ENCODE measurements at places on chromosomes 2 and 18. TPM values are rescaled to one million over a fixed set of nuclear protein-coding genes. Genes with fewer than 3 reads are reported as not detected.
A peak's percentile ranks its signal among the peaks of the same experiment; 100 is the strongest.

LIPG gene
- total RNA-seq, result 0.16 TPM

GRCh38 chr2:197159661-197160211, 150.8 kb downstream of the ANKRD44 start:
- peaks cover 29% of the 10 kb centered on the region for H3K36me3 ChIP-seq
- peak overlapping the region; percentile 66 for H3K27ac ChIP-seq
- H3K4me3 ChIP-seq, result no peak overlapping the region

BOLL gene
- total RNA-seq, result not detected

- H3K27me3 ChIP-seq, result peaks cover 7% of the 10 kb centered on the region
- no peaks in the 10 kb centered on the region for H3K4me1 ChIP-seq
- DNase-seq, result no peak
- H3K4me3 ChIP-seq, result no peak overlapping the region
- H3K36me3 ChIP-seq, result no peaks in the 10 kb centered on the region
Measured at GRCh38 chr2:240795454-240795853, 24.6 kb downstream of the KIF1A start.

FNDC4 gene
- 0.14 TPM for total RNA-seq

- peaks cover 2% of the 10 kb centered on the region for H3K27me3 ChIP-seq
- DNase-seq, result no peak
- no peaks in the 10 kb centered on the region for H3K36me3 ChIP-seq
- H3K4me3 ChIP-seq, result no peak overlapping the region
- H3K4me1 ChIP-seq, result peaks cover 32% of the 10 kb centered on the region
Measured at GRCh38 chr2:98012561-98012991, 16.8 kb upstream of the TMEM131 start.

DNA sequence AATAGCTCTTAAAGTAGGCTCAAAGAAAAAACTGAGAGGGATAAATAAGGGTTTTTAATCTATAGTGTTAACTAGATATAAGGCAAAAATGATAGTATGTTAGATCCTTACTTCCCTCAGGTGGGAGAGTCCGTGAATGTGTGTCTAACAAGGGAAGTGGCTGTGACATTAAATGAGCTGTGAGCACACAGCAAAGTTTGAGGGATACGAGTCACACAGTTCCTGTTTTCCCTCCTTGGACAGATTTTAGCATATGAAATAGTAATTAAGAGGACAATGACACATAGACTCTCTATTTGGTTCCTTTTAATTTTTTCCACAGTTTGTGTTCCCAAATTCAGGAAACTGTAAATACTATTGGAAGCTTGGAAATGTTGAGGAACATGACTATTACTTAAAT, 148.4 kb upstream of the CAVIN2 start:
- DNase-seq, result no peak
- no peak overlapping the region for H3K4me3 ChIP-seq
- H3K4me1 ChIP-seq, result no peaks in the 10 kb centered on the region

DNA sequence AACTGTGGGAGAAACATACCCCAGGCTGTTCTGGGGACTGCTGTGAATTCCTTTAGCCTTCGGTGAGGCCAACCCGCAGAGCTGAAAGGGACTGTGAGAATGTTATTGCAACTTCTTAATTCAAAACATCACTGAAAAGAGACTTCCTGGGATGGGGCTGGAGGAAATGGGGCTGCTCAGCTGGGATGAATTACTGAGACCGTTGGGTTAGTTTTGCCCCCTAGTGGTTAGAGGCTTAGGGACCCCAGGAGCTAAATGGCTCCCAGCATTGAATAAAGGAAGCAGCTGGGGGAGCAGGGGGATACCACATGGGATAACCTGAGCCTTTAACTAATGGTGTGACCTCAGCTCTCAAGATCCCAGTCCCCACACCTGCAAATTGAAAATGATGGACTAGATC, 941.1 kb upstream of the FANCL start:
- H3K27me3 ChIP-seq, result no peaks in the 10 kb centered on the region
- H3K4me1 ChIP-seq, result no peaks in the 10 kb centered on the region
- no peak overlapping the region for H3K4me3 ChIP-seq
- no peaks in the 10 kb centered on the region for H3K36me3 ChIP-seq
- DNase-seq, result no peak

DNA sequence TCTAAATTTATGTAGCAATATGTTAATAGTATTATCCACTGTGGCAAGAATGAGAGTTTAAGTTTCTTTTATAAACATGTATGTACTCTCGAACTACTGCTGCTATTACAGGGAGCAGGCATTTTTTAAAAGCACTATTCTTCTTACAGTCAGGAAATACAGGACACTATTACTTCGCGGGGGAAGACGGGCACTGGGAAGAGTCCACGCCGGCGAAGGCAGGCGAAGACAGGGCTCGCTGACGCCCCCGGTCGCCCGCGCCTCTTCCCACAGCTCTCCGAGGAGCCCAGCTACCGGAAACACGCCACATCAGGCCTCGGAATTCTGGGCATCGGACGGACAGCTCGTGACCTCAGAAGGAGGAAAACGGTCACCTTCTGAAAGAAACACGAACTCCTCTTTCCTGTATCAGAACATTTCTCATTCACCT, 90.2 kb downstream of the FAM161A start:
- peak overlapping the region; percentile 93 for H3K27ac ChIP-seq
- DNase-seq, result no peak
- H3K27me3 ChIP-seq, result no peaks in the 10 kb centered on the region
- H3K4me3 ChIP-seq, result peak overlapping the region; percentile 92

GPR55 gene
- total RNA-seq, result 58.8 TPM

GRCh38 chr18:10226971-10227370, 227.5 kb upstream of the APCDD1 start:
- DNase-seq, result no peak
- no peak overlapping the region for H3K4me3 ChIP-seq
- no peaks in the 10 kb centered on the region for H3K4me1 ChIP-seq
- H3K27ac ChIP-seq, result no peak overlapping the region
- no peaks in the 10 kb centered on the region for H3K36me3 ChIP-seq

DNA sequence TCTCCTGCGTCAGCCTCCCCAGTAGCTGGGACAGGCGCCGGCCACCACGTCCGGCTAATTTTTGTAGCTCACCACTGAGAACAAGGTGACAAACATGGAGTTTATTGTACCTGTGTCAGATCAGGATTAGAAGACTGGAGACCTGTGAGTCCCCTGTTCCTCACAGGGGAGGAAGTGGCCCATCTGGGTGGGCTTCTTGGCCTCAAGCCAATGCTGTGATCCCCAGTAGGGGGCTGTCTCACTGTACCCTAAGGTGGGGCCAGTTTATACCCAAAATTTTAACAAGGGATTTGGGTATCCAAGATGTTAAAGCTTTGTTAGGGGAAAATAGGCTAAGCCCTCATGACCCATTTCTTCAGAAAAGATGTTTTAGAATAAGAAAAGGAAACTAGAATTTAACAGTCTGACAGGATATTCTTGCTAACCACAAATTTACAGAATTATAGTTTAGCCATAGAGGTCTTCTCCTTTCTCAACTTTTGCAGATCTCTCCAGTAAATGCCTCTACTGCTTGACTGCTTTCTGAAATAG, 16.3 kb downstream of the PCBP1 start:
- peak overlapping the region; percentile 75 for H3K4me3 ChIP-seq
- H3K4me1 ChIP-seq, result peaks cover 51% of the 10 kb centered on the region
- no peaks in the 10 kb centered on the region for H3K27me3 ChIP-seq
- DNase-seq, result peak; percentile 71
- peak overlapping the region; percentile 95 for H3K27ac ChIP-seq

DNA sequence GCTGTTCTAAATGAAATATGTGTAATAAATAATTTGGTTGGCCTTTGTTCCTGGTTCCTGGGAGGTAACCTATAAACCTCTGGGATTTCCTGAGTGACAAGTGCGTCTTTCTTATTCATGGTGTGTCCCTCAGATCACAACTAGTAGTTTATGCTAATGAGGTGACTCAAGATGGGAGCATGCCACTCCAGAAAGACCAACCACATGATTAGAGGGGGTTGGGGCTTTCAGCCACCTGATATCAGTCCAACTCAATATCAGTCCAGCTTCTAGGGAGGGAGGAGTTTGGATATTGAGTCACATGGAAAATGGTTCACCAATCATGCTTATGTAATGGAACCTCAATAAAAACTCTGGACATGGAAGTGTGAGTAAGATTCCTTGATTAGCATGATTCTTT, 96.6 kb downstream of the QPCT start:
- no peak overlapping the region for H3K4me3 ChIP-seq

ASPRV1 gene
- total RNA-seq, result 1.3 TPM

- H3K4me3 ChIP-seq, result no peak overlapping the region
- no peaks in the 10 kb centered on the region for H3K36me3 ChIP-seq
- no peak for DNase-seq
Measured at GRCh38 chr2:33021542-33022227, 74.9 kb downstream of the LTBP1 start.

GRCh38 chr2:118185210-118186109, 97.2 kb downstream of the INSIG2 start:
- no peaks in the 10 kb centered on the region for H3K27me3 ChIP-seq
- H3K4me1 ChIP-seq, result peaks cover 19% of the 10 kb centered on the region
- peaks cover 2% of the 10 kb centered on the region for H3K36me3 ChIP-seq
- H3K4me3 ChIP-seq, result peak overlapping the region; percentile 88

- H3K27ac ChIP-seq, result no peak overlapping the region
- no peaks in the 10 kb centered on the region for H3K36me3 ChIP-seq
- no peak for DNase-seq
- H3K4me3 ChIP-seq, result no peak overlapping the region
- no peaks in the 10 kb centered on the region for H3K4me1 ChIP-seq
Measured at GRCh38 chr2:152600697-152601096, 116.6 kb downstream of the PRPF40A start.

NEB gene
- total RNA-seq, result 0.26 TPM

GRCh38 chr18:21759836-21760235, 19.2 kb downstream of the MIB1 start:
- H3K4me3 ChIP-seq, result no peak overlapping the region
- peaks cover 3% of the 10 kb centered on the region for H3K36me3 ChIP-seq

GRCh38 chr2:178579006-178579405, 98.7 kb downstream of the PLEKHA3 start:
- no peaks in the 10 kb centered on the region for H3K27me3 ChIP-seq
- H3K4me3 ChIP-seq, result no peak overlapping the region
- H3K27ac ChIP-seq, result no peak overlapping the region
- no peaks in the 10 kb centered on the region for H3K4me1 ChIP-seq

GRCh38 chr2:46000660-46001059, 296.5 kb upstream of the EPAS1 start:
- peaks cover 3% of the 10 kb centered on the region for H3K36me3 ChIP-seq
- H3K27ac ChIP-seq, result no peak overlapping the region
- no peak overlapping the region for H3K4me3 ChIP-seq
- H3K4me1 ChIP-seq, result peaks cover 3% of the 10 kb centered on the region

DNA sequence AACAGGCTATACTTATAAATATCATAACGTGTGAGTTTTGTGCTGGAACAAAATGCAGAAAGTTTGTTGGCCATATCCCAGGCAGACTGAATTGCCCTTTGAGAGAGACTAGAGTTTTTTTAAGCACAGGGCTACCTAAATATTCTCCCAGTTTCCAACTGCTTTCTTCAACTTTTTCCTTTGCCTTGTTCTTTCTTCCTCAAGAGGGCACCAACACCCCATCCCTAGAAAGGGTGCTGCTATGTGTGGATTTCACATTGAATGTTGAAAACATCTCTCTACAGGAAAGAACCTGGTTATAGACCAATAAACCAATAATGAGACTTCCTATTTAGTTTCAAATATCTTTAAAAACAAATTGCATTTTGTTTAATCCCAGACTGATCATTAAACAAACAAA, 87.9 kb downstream of the ICOS start:
- no peak for DNase-seq
- no peak overlapping the region for H3K27ac ChIP-seq
- H3K27me3 ChIP-seq, result no peaks in the 10 kb centered on the region
- H3K4me3 ChIP-seq, result no peak overlapping the region
- H3K4me1 ChIP-seq, result peaks cover 32% of the 10 kb centered on the region
- H3K36me3 ChIP-seq, result peaks cover 6% of the 10 kb centered on the region

TGIF1 gene
- total RNA-seq, result 19.0 TPM

NMUR1 gene
- 8.6 TPM for total RNA-seq

GRCh38 chr18:1658908-1659566, 754.4 kb downstream of the ADCYAP1 start:
- H3K4me3 ChIP-seq, result no peak overlapping the region
- H3K27me3 ChIP-seq, result no peaks in the 10 kb centered on the region
- H3K27ac ChIP-seq, result no peak overlapping the region
- no peaks in the 10 kb centered on the region for H3K4me1 ChIP-seq

- H3K27ac ChIP-seq, result no peak overlapping the region
- peaks cover 5% of the 10 kb centered on the region for H3K27me3 ChIP-seq
- no peak overlapping the region for H3K4me3 ChIP-seq
- no peak for DNase-seq
Measured at GRCh38 chr2:6827566-6828298, 38.0 kb downstream of the CMPK2 start.

GRCh38 chr2:220104871-220105351, 477.5 kb downstream of the SLC4A3 start:
- no peak overlapping the region for H3K4me3 ChIP-seq
- no peak for DNase-seq

GRCh38 chr2:146477383-146477782, 1367.4 kb upstream of the ACVR2A start:
- H3K36me3 ChIP-seq, result no peaks in the 10 kb centered on the region
- H3K27ac ChIP-seq, result no peak overlapping the region
- H3K4me3 ChIP-seq, result no peak overlapping the region
- H3K4me1 ChIP-seq, result no peaks in the 10 kb centered on the region
- no peaks in the 10 kb centered on the region for H3K27me3 ChIP-seq

DNA sequence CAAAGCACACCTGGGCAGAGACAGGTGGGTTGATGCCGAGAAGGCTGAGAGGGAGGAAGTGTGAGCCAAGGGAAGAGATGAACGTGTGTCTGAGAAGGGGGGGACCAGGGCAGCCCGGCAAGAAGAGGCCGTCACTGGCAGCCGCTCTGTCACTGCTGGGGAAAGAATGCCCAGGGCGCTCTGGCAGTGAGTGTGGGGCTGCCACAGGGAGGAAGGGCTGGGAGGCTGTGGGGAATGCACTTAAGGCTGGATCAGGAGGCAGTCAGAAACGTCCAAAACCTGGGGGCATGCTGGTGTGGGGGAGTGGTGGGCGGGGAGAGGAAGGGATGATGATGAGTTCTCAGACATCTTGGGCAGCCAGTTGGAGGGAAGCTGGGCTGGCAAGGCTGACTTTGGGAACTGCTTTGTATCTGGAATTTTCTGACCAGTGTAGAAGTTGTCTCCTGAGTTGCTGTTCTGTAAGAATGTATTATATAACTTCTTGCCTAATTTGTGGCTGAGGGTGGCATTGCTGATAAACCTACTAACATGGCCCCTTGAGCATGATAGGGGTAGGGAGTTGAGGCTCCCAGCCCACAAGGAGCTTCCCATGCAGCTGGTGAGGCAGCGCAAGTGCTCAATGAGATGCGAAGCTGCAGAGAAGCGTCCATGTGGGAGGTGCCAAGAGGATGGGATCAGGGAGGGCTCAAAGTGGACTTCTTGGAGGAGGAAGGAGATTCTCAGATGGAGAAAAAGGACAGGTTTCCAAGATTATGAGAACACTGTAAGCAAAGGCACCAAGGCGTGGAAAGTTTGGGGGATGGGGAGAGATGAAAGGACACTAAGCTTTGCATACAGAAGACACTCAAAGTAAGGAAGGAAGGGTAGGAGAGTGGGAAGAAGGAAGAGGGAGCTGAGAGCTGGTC, 185.1 kb upstream of the HAAO start:
- H3K36me3 ChIP-seq, result no peaks in the 10 kb centered on the region
- H3K4me3 ChIP-seq, result no peak overlapping the region
- no peak for DNase-seq
- H3K27ac ChIP-seq, result no peak overlapping the region
- H3K4me1 ChIP-seq, result peaks cover 4% of the 10 kb centered on the region
- H3K27me3 ChIP-seq, result peaks cover 3% of the 10 kb centered on the region

Data from activated CD8-positive, alpha-beta memory T cell treated with anti-CD3 and anti-CD28 coated beads, Interleukin-2, amount 10 ng/mL, durations not matched to agents 7 days and 5 days (primary cell).